Activated T-helper 9 cell treated with anti-CD3 and anti-CD28 coated beads, Interleukin-2, amount 50 U/mL, for 16 hours (primary cell): ENCODE measurements at places on chromosomes 2 and 18.

DNA sequence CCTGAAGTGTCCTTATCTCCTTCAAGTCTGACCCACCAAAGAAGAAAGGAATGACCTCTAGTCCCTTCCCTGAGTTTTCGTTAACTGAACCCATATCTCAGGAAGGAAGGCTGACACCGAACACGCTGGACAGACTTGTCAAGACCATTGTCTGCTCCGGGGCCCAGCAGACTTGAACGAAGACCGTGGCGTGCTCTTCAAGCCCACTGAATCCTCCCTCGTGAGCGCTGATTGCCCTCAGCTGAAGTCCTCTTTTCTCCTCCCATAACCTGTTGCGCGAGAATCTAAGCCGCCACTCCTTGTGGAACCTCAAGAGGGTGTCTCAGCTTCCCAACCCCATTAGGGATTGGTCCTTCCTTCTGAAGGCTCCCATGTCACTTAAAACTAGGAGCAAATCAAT, 634 bp upstream of the CNDP1 start:
- no peak for DNase-seq

DNA sequence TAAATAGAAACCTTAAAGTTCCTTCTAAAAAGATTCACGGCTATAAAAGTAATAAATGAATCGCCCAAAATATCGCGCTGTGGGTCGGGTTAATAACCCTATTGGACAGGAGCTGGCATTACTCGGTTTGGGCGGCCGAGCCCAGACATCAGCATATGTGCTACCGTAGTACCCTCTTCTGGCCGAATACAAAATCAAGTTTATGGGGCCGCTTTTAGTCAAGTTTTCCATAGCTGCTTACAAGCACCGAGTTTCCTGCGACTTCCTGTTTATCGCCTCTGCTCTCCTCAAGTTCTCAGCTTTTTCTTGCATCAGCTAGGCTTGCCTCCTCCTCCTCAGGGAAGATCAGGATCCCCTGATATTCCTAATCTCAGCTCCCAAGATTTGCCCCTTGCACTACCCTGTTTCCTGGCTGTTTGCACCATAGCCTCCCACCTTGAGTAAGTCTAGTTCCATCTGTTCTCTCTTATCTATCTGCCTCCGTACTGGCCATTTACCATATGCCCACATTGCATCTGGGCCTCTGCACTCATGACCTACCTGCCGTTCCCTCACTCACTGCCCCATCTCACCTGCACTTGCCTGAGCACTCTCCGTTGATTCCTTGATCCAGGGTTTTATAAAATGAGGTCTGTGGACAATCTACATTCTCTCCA, 56.1 kb downstream of the SLC35F5 start:
- DNase-seq = peak; percentile 17

DNA sequence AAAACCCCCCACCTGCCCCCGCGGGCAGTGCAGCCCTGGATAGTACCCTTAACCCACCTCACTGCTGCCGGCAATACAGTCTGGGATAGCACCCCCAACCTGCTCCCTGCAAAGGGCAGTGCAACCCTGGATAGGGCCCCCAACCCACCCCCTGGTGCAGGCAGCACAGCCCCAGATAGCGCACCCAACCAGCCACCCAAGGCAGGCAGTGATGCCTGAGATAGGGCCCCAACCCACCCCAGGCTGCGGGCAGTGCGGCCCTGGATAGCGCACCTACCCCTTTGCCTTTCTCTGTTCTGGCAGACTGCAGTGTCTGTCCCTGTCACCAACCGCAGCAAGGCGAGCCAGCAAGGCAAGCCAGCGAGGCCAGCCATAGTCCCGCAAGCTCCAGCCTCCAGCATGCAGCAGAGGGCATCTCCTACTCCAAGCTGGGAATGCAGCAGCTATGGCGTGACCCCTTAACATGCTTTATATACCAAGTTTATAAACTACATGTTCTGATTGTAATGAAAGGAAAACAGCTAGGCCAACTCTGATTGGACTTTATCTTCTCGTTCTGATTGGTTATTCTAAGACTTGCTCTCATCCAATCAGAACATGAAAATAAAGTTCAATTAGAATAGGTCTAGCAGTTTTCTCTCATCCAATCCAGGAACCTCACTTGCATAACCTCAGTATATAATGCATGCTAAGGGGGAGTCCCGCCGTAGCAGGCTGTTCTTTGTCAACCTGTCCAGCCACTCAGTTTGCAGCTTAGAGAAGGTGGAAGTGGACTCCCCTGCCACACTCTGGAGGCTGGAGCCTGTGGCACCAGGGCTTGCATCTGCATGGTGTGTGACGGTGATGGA, 34.1 kb upstream of the ANKRD62 start:
- no peak for DNase-seq

DNA sequence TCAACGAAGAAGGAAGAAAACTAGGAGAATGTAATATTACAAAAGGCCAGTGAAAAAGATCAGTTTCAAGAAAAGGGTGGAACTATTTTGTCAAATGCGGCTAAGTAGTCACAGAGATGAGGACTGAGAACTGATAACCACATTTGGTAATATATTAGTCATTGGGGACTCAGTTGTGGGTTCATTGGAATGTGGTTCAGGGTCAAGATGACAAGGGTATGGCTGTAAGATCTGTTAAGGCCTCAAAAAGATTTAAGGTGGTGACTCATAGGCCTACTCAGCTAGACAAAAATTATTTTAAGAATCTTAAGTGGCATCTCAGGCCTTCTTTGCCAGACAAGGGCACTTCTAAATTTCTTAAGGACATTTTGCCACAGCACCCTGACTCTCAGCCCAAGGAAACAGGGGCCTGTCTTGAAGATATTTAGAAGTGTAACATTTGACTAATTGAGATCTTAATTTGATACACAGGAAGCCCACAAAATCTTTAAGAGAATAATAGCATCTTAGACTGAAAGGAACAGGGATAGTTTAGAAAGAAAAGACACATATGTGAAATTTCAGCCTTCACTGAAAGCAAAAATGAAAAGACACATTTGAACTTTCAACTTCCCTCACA, 81.3 kb downstream of the STRADB start:
- DNase-seq = no peak

DNA sequence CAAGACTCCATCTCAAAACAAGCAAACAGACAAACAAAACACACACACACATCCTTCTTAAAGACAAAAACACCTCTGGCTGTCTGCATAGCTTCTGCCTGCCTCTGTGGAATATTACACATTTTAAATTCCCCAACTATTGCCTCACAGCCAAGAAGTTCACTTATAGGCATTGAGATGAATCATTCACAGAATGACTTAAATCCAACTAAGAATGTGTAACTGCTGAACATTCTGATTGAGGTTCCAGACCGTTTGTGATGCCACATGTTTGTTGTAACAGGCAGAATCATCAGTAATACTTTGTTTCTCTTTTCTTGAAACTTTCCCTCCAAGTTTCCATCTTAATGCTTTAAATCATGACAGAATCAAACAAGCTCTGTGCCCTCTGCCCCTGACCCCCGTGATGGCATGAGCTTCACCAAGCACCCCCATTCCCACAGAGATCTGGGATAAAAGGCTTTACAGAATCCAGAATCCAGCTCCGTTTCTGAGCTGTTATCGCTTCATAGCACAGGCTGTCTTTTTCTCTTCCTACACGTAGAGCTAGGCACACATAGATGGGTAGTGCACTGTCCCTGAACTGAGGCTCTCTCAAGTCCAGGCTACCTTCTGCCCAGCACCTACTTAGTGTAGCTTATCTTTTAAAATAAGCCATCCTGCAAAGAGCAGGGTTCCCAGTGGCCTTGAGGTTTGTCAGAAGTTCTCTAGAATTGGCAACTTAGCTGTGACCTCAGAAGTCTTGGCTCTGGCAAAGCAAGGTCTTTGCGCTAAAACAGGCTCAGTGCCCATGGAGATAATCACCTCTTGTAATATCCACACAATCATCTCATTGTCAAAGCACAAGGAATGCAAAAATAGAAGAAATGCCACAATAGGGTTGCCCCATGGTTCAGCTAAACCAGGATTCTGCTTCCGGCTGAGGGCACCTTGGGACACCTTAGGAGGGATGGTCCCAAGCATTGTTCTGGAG, 32.9 kb downstream of the EPAS1 start:
- DNase-seq = no peak

GRCh38 chr2:233100192-233100998, 40.3 kb downstream of the INPP5D start:
- DNase-seq = peak; percentile 48

DNA sequence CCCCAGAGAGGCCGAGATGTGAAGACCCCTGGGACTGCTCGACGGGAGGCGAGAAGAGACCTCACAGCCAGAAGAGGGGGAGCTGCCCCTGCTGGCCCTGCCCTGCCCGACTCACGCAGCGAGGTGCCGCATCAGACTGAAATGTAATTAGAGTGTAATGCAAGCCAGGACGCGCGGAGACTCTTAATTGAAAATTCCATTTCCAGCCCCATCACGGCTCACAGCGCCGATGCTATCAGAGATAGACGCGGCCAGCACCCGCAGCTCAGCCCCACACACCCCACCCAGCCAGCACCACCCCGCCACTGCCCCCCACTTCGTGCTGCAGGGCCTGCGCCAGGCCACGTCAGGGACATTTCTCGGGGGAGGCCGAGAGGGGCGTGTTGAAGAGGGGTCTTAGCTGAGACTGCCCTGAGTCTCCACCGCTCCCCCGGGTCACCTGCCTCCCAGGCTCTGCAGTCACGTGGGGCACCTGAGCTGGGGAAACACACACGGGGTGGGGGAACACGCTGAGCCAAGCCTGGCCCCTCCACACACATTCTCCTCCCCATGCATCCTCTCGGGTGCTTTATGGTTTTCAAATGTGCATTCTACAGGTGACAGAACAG, 78.1 kb downstream of the TEX51 start:
- no peak for DNase-seq

GRCh38 chr2:61450144-61450543, 20.7 kb downstream of the USP34 start:
- DNase-seq = no peak

- DNase-seq = no peak
Observed at GRCh38 chr2:37370666-37371065, 26.2 kb downstream of the QPCT start.

DNA sequence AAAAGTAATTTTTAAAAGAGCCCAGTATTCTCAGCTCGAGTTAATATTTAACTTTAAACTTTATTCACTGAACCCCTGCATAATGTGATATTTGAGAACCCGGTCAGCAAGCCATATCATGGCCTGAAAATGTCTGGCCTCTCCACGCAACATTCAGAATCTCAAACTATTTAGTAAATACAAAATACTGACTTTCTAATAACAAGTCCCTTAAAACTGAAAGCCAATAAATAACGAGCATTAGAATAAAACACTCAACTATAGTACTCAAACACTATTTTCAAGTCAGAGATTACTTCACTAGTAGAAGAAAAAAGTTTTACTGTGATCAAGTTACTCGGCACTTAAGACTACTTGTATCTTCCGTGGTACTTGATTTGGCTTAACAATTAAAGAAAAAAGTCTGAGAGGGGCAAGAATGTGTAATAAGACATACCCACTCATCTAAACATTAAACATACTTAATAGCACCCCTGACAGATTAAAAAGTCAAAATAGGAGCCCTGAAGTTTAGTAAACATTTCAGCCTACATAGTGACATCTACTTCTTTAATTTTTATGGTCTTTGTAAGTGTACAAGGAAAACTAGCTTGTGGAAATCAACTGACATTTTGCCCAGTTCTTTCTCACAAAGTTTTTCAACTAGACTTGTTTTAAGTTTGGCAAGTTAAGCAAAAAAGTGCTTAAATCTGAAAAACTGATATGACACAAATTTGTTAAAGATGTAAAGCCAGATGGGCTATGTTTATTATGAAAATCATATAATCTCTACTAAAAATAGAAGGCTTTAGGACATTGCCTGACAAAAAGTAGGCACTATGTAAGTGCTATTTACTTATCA, 38.2 kb downstream of the RTN4 start:
- no peak for DNase-seq

DNA sequence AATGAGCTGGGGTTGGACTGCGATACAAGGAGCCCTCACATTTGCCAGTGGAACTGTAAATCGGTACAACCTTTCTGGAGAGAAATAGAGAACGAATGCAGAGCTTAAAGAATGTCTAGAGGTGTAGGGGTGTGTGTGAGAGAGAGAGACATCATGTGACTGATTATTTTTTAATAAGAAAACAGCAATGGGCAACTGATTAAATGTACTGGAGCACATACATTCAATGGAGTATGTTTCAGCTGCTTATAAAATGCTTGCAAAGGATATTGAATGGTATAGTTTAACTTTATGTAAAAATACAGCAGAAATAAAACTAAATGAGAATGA, 391 bp upstream of the TMEM17 start:
- no peak for DNase-seq

DNA sequence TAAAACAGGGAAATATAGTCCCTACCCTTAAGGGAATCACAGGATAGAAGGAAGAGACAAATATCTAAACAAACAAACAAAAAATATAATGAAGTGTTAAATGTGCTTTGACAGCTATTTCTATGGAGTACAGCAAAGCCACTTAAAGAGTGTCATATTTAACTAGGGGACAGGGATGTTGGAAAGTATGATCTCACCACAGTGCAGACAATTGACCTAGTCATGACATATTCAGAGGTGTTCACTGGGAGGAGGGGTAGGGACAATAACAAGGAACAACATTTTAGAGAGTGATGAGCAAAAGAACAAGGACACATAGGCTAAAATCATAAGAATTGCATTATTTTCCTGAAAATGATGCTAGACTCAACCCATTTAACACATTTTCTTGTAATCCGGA, 107.5 kb downstream of the TMEM163 start:
- no peak for DNase-seq

DNA sequence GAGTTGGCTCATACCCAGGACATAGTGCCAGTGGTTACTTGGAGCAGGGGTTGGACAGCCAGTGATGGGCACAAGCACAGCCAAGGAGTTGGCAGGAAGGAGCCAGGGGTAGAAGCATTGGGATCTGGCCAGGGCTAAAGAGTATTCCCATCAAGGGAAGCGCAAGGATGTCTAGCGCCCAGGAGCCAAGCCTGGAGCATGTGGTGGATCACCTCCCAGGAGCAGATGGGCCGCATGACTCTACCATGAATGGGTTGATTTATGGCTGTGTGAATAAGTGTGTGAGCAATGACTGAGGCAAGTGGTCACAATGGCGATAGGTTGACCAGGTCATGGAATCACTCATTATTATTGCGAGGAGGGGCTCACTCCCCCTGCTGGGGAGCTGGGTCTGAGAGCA, 111.1 kb downstream of the FHOD3 start:
- no peak for DNase-seq

GRCh38 chr2:85368921-85369320, 14.4 kb downstream of the ELMOD3 start:
- DNase-seq = no peak

GRCh38 chr18:45290364-45290763, 324.9 kb upstream of the SLC14A2 start:
- DNase-seq = no peak

- DNase-seq = peak; percentile 73
Observed at GRCh38 chr18:79405781-79406575, 10.2 kb downstream of the NFATC1 start.

- no peak for DNase-seq
Observed at GRCh38 chr2:216649574-216649973, 16.4 kb downstream of the IGFBP2 start.
